Renal cortex interstitium (tissue), 15 donors: ENCODE measurements at places on chromosomes 3 and 15.

DNA sequence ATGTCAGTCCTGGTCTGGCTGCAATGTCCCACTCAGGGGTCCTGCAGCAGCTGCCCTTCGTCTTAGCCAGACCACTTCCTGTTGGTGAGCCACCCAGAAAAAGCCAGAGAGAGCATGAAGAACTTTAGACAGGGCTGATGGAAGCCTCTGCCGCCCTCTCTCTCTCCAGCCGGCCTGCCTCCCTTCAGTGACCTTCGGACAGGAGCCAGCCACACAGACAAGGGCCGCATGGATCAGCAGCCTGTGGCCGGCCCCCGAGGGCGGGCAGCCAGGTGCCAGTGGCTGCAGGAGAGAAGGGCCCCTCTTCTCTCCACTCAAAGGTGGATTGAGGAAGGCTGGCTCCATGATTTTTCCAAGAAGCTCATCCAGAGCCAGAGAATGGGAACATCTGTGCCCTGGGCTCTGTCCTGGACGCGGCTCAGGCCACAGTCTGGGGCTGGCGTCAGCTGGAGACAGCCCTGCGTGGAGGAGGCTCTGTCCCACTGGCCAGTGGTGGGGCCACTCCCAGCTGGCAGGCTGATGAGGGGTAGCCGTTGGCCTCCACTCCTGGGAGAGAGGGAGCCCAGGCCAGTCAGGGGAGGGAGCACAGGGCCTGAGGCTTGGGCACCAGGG is 42.9 kb downstream of the ISG20 start:
- no peak for DNase-seq

DNA sequence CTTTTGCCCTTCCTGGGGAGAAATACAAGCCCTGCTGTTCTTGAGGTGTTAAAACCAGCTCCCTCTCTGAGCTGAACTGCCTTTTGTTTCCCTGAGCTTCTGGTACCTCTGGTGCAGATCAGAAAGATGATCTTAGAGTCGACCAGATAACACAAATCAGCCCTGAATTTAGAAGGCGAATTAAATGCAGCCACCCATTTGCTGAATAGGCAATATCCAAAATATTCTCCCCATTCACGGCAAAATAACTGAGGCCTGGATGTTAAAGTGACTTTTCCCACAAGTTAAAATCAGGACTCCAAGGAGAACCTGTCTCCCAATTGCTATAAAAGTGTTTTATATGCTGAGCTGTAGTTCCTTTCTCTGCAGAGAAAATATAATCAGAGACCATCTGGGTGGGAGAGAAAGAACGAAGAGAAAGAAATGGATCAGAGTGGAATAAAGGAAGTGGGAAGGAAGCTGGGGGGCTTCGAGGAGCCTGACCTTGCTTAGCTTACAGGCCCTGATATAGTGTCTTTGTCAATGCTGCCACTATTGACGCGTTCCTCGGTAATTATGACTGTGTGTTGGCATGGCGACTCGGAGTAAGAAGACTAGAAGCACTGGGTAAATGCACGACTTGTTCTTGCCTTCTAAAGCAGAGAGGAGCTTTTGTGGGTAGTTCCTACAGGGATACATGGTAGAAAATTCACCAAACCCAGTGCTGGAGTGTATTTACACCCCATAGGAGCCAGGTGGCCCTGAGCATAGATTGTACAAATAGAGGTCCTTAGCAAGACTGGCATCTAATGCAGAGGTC is 47.5 kb upstream of the POLG start:
- no peak for DNase-seq

DNA sequence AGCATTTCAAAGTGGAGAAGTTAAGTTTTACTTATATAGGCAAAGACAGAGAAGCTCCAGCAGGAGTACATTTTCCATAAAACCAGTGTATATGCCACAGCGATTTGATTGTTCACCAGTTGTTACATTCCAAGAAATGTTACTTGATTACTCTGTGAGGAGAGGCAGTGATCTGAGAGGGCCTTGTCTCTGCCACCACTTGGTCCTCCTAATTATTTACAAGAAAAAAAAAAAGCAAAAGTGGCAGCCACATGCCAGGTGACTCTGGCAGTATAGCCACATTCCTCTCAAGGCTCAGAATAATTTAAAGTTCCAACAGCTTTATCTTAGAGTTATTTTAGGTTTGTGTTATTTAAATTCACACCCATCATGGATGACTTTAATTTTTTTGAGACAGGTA is 1077.8 kb downstream of the ZPLD1 start:
- DNase-seq, result no peak

DNA sequence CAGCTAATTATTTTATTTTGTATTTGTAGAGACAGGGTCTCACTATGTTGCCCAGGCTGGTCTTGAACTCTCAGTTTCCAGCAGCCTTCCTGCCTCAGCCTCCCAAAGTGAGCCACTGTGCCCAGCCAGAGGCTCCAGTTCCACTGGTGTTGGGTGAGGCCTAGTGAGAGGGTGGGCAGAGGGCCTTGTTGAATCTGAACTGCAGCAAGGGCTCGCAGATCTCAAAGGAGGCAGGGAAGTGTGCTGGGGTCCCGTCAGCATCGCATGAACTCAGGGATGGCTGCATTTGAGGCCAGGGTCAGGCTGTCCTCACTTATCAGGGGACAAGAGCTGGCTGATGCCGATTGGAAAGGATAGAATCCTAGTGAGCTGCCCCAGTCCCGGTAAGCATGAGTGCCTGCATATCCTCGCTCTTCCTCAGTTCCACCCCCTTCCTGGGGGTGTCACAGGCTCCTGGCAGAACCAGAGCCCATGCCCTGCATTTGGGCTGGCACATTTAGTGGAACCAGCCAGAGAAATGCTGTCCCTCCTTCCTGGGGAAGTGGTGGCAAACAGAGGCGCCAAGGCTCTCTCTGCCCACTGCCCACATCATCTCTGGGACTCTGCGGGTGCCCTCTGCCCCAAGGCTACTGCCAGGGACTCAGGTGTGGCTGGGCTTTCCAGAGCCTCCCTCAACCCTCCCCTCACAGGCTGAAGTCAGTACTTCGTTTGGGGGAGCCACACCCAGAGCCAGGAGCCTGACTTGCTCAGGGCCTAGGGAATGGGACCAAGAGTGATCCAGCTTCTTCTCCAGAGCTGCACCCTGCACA is 24.1 kb downstream of the ALS2CL start:
- no peak for DNase-seq

DNA sequence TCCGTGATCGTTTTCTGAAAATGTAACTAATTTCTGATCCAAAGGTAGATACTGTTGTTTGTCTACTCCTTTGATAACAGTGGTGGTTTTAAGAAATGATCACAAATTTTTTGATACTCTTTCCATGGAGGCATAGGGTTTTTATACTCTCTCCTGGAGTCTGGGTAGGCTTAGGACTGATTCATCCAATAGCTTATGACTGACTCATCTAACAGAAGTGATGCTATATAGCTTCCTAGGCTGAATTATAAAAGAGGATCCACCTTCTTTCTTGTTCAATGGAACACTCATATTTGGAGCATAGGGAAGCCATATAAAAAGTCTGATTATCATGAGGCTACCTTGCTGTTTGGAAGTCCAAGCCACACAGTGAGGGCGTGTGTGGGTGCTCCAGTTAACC is 84.3 kb downstream of the CHST2 start:
- no peak for DNase-seq

- no peak for DNase-seq
These were observed 229.2 kb upstream of the ST8SIA2 start for GRCh38 chr15:92164327-92165000.

DNA sequence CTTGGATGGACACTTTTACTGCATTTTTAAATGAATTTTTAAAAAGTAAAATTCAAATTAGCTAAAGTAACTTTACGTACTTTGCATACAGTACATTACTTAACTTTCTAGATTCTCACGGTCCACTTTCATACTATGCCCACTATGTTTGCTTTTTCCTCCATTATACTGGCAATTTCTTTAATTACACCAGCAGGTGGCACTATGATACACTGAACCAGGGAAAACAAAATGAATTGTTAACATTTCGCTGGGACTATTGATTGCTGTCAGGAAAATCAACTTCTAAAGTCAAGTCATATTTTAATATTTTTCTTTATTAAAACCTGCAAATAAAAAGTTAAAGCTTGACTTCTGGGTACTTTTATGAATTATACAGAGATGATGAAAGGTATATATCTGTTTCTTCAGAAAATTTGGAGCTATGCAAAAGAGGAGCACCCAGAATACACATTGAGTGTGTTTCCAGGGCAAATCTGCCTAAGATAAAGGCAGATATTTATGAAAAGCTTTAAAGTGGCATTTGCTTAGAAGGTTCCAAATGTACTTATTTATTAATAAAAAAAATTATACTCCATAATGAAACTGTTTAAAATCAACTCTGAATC is 21.8 kb upstream of the POU1F1 start:
- DNase-seq, result peak; percentile 15

DNA sequence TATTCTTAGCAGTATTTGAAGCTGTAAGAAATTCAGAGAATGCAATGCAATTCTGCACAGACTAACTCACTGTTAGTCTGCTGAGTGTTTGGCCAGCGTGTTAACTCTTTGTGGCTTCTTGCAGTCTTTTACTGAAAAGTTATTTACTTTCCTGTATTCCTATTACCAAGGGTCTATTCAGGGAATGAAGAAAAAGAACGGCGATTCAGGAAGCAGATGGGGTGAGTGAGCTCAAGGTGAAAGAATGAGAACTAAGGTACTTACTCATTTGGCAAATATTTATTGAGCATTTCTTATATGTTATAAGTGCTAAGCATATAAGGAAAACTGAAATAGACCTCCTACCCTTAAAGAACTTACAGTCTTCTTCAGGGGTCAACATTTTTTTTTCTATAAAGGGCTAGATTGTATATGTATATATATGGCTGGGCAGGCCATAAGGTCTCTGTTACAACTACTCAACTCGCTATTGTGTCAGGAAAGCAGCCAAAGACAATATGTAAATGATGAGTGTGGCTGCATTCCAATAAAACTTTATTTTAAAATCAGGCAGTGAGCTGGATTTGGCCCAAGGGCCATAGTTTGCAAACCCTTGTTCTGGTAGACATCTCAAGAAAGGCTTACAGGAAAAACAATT is 271.9 kb upstream of the GADL1 start:
- DNase-seq, result no peak

DNA sequence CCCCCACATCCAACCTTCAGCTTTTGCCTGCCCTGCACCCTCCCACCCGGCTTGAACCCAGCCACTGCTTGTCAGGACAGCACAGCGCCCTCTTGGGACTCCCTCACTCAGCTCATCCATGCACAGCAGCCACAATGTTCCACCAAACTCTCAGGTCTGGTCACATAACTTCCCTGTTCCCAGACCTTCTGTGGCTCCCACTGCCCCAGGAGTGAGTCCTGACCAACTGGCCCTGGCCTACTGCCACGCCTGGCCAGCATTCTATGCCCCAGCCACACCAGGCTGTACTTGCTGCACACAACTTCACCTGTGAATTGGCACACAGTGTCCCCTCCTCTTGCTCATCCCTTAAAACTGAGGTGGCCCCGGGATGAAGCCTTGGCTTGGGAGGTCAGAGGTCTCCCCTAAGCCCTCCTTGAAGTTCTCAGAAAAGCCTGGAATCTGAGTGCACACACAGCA is 21.0 kb downstream of the PLXNB1 start:
- DNase-seq, result no peak

- DNase-seq, result no peak
These were observed 6.1 kb upstream of the CMTM6 start for GRCh38 chr3:32508711-32509110.

DNA sequence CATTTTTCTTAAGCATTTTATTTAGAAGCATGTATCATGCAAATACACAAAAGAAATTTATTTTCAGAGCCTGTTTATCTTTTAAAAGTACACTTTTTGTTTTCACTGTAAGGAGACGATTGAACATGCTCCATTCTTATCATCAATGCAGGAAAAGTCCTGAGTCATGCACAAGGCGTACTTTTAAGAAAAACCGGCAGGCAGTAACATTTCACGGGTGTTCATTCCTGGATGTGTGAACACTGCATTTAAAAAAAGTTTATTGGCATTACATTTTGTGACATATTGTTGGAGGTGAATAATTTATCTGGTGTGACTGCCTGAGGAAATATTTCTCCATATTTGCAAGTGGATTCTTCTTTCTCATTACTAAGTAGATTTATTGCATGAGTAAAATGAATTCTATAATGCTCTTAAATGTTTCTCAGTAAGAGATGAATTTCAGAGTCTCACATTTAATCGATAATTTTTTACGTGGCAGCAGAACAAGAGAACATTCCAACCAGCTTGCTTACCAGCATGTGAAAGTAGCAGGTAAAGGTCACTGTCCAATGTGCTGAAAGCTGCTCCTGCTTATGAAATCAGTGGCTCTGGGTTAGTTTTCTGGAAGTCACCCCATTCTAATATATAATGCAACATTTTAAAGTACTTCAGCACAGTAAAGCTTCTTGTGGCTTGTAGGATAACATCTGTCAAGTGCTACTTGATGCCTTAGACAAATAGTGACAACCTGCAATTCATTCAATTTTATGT is 87.0 kb downstream of the SV2B start:
- peak; percentile 23 for DNase-seq

DNA sequence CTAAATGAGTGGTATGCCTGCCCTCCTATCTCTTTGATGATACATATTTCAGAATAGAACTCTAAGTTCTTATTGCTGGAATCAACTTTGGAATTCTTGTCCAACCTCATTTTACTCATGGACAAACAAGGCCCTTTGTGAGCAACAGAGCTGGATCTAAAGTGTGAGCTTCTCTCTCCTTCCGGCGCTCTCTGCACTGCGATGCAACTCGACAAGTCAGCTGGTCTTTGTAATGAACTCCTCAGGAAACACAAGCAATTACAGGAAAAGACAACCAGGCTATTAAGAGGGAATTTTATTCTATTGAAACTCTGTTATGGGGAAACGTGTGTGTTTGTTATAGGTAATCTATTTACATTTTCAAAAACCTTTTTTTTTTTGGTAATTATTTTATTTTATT is 20.3 kb upstream of the NRROS start:
- no peak for DNase-seq

DNA sequence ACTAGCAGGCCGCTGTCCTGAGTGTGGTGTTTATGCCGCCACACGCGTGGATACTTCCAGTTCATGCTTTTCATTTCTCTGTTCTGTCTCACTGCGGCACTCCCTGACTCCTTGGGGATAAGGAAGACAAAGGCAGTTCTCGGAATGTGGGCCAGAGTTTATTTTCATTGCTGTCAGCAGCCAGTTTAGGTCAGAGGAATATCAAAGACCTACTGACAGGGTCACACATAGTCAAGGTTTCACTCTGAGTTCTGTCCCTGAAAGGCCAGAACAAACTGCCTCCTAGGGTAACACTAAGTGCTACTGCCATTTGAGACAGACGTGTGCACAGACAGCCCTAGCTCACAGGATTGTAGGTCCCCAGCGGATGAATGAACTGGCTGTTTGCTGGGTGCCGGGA is 27.3 kb upstream of the SPTBN5 start:
- no peak for DNase-seq

- no peak for DNase-seq
These were observed 427.0 kb downstream of the NTRK3 start for GRCh38 chr15:87829332-87830050.

- no peak for DNase-seq
These were observed 20.2 kb downstream of the ATOSA start for GRCh38 chr15:52658955-52659354.

- DNase-seq, result no peak
These were observed 44.9 kb upstream of the MANF start for GRCh38 chr3:51340013-51340829.

- no peak for DNase-seq
These were observed 764.8 kb upstream of the CADM2 start for GRCh38 chr3:84194029-84194428.
